ENCODE measurements at places on chromosomes 4 and X.

- no peak overlapping the region for H3K4me3 ChIP-seq
- H3K36me3 ChIP-seq: no peaks in the 10 kb centered on the region
- peak overlapping the region; percentile 42 for H3K27ac ChIP-seq
These were observed 366.0 kb downstream of the BCOR start for GRCh38 chrX:39731735-39732134.

- H3K27me3 ChIP-seq: no peaks in the 10 kb centered on the region
- no peak for DNase-seq
- no peaks in the 10 kb centered on the region for H3K36me3 ChIP-seq
- no peak overlapping the region for H3K4me3 ChIP-seq
- H3K27ac ChIP-seq: no peak overlapping the region
- H3K4me1 ChIP-seq: no peaks in the 10 kb centered on the region
These were observed 78.7 kb downstream of the CAPN6 start for GRCh38 chrX:111191598-111191997.

- peaks cover 21% of the 10 kb centered on the region for H3K4me1 ChIP-seq
- H3K27ac ChIP-seq: no peak overlapping the region
- DNase-seq: no peak
- H3K27me3 ChIP-seq: no peaks in the 10 kb centered on the region
These were observed 265.7 kb upstream of the FAM241A start for GRCh38 chr4:111879539-111879938.

DNA sequence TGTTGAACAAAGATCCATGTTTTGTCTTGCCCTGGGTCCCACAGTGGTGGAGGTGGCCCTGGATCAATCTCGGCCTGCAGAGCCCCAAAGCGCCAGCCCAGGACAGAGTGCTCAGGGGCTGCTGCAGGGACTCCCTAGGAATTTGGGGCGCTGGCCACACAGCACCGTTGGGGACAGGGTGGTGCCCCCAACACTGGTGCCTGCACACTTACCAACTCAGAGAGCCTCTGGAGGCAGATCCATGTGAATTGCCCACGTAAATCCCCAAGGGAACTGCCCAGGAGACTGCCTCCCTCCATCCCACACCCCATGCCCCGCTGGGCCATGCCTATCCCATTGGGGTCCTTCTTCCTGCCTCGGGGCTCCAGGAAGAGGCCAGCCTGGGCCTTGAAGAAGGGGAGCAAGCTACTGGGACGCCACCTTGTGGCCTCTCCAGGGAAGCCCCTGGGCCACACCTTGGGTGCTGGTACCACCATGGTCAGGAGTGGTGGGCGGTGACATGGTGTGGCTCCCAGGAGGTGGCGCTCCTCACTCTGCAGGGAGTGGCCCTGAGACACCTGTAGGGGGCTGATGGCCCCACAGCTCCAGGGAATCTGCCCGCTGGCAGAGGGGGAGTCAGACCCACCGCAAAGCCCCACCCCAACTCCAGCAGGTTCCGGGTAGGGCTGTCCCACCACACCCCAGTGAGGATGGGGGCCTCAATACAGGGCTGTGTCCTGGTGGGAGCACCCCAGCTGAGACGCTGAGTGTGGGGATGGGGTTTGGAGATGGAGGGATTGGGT, 22.8 kb downstream of the CFAP99 start:
- DNase-seq: peak; percentile 74
- H3K4me3 ChIP-seq: no peak overlapping the region
- H3K4me1 ChIP-seq: no peaks in the 10 kb centered on the region
- H3K27ac ChIP-seq: no peak overlapping the region
- H3K27me3 ChIP-seq: peaks cover 6% of the 10 kb centered on the region

DNA sequence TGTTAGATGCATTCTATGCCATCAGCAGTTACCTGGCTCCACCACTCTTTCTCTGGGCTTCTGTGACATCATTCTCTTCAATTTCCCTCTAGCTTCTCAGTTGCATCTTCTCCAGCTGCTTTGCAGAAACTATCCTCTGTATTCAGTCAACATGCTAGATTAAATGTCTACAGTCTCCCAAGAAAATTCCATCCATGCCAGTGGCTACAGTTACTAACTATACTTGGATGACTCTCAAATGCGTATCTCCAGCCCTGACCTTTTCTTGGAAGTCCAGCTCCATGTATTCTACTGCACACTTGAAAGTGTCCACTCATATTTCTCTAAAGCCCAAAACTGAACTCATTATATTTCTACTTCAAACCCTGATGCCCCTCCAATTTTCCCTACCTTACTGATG, 232.3 kb upstream of the TENM3 start:
- peaks cover 6% of the 10 kb centered on the region for H3K36me3 ChIP-seq
- peaks cover 4% of the 10 kb centered on the region for H3K27me3 ChIP-seq
- H3K4me3 ChIP-seq: no peak overlapping the region
- no peak for DNase-seq

- H3K27ac ChIP-seq: no peak overlapping the region
- DNase-seq: no peak
- peaks cover 3% of the 10 kb centered on the region for H3K27me3 ChIP-seq
- no peaks in the 10 kb centered on the region for H3K4me1 ChIP-seq
- H3K36me3 ChIP-seq: no peaks in the 10 kb centered on the region
- H3K4me3 ChIP-seq: no peak overlapping the region
These were observed 37.4 kb upstream of the NDP start for GRCh38 chrX:44010626-44011025.

GRCh38 chr4:176448761-176449160, 129.0 kb downstream of the SPCS3 start:
- H3K27ac ChIP-seq: no peak overlapping the region
- DNase-seq: peak; percentile 2
- peaks cover 14% of the 10 kb centered on the region for H3K4me1 ChIP-seq
- H3K36me3 ChIP-seq: no peaks in the 10 kb centered on the region
- no peaks in the 10 kb centered on the region for H3K27me3 ChIP-seq
- H3K4me3 ChIP-seq: no peak overlapping the region

DNA sequence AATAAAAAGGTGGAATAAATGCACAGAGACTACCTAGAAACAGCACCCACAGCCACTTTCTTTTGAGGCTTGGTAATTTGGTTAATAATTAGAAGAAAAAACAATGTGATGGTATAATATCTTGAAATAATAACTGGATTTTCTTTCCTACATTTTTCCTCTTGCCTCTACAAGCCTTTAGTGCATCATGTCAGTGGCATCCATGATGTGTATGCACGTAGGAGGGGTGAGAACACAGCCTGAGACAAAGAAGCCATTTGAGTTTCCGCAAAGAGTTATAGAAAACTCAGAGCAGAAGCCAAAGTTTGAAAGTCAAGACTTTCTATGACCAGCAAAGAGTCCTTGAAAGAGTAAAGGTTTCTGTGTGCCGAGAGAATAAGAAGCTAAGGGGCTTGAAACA, 461.3 kb downstream of the BCOR start:
- DNase-seq: no peak
- no peaks in the 10 kb centered on the region for H3K36me3 ChIP-seq
- peaks cover 7% of the 10 kb centered on the region for H3K27me3 ChIP-seq
- no peak overlapping the region for H3K4me3 ChIP-seq

DNA sequence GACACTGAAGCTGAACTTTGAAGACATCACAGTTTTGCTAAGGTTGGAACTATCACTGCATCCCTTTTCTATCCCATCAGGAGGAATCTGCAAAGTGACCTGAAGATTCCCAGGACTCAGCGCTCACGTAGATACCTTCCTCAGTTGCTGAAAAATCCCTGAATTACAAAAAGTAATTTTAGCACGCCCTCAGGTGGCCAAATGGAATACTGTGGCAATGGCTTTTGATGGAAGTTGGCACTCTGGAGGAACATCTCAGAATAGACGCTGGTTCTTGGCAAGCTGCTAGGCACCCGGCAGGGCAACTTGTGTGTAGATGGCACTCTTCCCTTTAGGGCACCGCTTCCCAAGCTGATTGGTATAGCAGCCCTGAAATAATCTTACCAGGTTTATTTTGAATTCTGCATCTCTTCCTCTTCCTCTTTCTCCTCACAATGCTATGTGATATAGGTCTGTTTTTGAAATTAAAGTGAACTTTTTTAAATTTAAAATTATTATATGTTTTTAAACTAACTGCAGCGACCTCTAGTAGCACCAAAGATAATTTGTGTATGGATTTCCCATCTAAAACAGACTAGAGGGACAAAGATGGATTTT, 16.3 kb upstream of the ESX1 start:
- peaks cover 22% of the 10 kb centered on the region for H3K27me3 ChIP-seq
- DNase-seq: peak; percentile 49
- H3K36me3 ChIP-seq: no peaks in the 10 kb centered on the region
- H3K4me3 ChIP-seq: peak overlapping the region; percentile 54
- no peak overlapping the region for H3K27ac ChIP-seq
- H3K4me1 ChIP-seq: no peaks in the 10 kb centered on the region

- H3K4me1 ChIP-seq: no peaks in the 10 kb centered on the region
- no peak for DNase-seq
- no peak overlapping the region for H3K4me3 ChIP-seq
- no peaks in the 10 kb centered on the region for H3K27me3 ChIP-seq
- H3K36me3 ChIP-seq: no peaks in the 10 kb centered on the region
These were observed 253.9 kb downstream of the ANK2 start for GRCh38 chr4:113303315-113303714.

GRCh38 chr4:139767168-139767567, 101.5 kb downstream of the MGST2 start:
- H3K36me3 ChIP-seq: peaks cover 30% of the 10 kb centered on the region
- no peak for DNase-seq
- H3K4me3 ChIP-seq: no peak overlapping the region
- H3K4me1 ChIP-seq: peaks cover 50% of the 10 kb centered on the region
- no peaks in the 10 kb centered on the region for H3K27me3 ChIP-seq

DNA sequence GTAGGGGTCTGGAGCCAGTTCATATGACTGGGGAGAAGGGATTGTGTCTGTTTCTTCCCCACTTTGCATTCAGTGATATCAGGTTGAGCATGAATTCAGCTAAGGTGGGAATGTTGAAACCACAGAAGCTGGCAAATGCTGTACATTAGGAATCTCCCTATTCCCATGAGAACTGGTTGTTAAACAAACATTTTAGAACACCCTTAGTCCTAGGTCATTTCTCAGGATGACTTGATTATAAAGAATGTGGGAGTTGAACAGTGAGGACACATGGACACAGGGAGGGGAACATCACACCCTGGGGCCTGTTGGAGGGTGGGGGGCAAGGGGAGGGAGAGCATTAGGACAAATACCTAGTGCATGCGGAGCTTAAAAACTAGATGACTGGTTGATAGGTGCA, 62.6 kb upstream of the LIMCH1 start:
- H3K27ac ChIP-seq: no peak overlapping the region
- no peaks in the 10 kb centered on the region for H3K36me3 ChIP-seq
- DNase-seq: no peak
- peaks cover 41% of the 10 kb centered on the region for H3K4me1 ChIP-seq
- H3K27me3 ChIP-seq: no peaks in the 10 kb centered on the region
